Ovary (tissue), 10 donors: ENCODE measurements at places on chromosomes 4 and X. TPM values are rescaled to one million over a fixed set of nuclear protein-coding genes. Genes with fewer than 3 reads are reported as not detected.

The ABCB7 gene
- total RNA-seq, result 22.1 TPM

The ADH1A gene
- total RNA-seq, result 0.95 TPM

The AMOT gene
- 4.4 TPM for total RNA-seq

The USP17L5 gene
- not detected for total RNA-seq

The FAM53A gene
- total RNA-seq, result 1.8 TPM

The ESX1 gene
- not detected for total RNA-seq

The BMX gene
- 1.7 TPM for total RNA-seq

The CABS1 gene
- total RNA-seq, result not detected

The CXCL3 gene
- total RNA-seq, result 0.54 TPM

The MAD2L1 gene
- 5.2 TPM for total RNA-seq
